ENCODE measurements at places on chromosomes 3 and 15.

DNA sequence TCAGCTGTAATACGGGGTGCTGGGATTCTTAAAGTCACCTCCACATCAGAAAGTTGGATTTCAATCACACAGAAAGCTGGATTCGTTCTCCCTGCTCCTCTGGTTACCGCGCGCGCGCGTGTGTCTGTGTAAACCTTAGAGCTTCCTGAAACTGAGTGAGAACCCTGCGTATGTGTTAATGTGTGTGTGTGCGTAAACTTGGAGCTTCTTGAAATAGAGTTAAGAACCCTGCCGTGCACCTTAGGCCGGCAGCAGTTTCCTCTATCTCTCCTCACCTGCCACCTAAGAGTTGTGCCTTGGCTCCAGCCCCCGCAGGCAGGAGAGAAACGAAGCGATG lies 531 bp downstream of the LZTFL1 start:
- peaks cover 19% of the 10 kb centered on the region for H3K4me1 ChIP-seq
- peaks cover 37% of the 10 kb centered on the region for H3K27me3 ChIP-seq
- peak overlapping the region; percentile 91 for H3K4me3 ChIP-seq
- peak; percentile 36 for DNase-seq

DNA sequence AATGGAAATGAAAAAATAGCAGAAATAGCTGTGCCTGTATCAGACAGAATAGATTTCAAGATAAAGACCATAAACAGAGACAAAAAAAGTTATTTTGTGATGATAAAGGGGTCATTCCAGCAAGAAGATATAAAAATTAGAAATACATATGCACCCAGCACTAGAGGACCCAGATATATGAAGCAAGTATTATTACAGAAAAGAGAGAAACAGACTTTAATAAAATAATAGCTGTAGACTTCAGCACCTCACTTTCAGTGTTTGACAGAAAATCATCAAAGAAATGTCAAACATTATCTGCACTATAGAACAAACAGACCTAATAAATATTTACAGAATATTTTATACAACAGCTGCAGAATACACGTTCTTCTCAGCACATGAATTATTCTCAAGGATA lies 783.7 kb downstream of the PLOD2 start:
- no peak overlapping the region for H3K4me3 ChIP-seq
- H3K27me3 ChIP-seq = no peaks in the 10 kb centered on the region
- no peaks in the 10 kb centered on the region for H3K4me1 ChIP-seq
- H3K27ac ChIP-seq = no peak overlapping the region
- no peak for DNase-seq
- no peaks in the 10 kb centered on the region for H3K36me3 ChIP-seq

- no peaks in the 10 kb centered on the region for H3K4me1 ChIP-seq
- no peak overlapping the region for H3K4me3 ChIP-seq
- no peak for DNase-seq
- peaks cover 14% of the 10 kb centered on the region for H3K27me3 ChIP-seq
- H3K36me3 ChIP-seq = no peaks in the 10 kb centered on the region
Observed at GRCh38 chr15:79265167-79265566, 17.4 kb upstream of the ANKRD34C start.

GRCh38 chr15:68666812-68667450 lies 88.1 kb downstream of the CORO2B start:
- no peak overlapping the region for H3K4me3 ChIP-seq
- H3K27me3 ChIP-seq = peaks cover 4% of the 10 kb centered on the region
- no peak overlapping the region for H3K27ac ChIP-seq
- peaks cover 5% of the 10 kb centered on the region for H3K4me1 ChIP-seq

DNA sequence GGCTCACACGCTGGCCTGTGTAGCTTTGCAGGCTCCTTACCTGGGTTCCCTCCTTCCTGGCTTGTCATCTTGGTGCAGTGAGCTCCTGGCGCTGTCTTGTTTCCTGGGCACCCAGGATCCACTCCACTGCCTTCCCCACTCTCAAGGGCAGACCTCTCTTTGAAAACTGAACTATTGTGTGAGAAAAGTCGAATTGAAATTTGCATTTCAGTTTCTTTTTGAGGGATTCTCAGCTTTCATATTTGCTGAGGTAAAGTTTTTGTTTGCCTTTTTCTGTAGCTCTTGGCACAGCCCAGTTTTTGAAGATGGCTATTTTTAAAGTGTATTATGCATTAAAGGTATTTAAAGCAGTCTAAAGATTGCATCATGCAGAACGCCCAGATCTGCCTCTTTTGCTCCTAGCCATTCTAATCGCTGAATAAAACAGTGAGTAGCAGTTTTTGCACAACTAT lies 70.1 kb downstream of the CCK start:
- peaks cover 53% of the 10 kb centered on the region for H3K36me3 ChIP-seq
- no peak overlapping the region for H3K4me3 ChIP-seq
- H3K4me1 ChIP-seq = peaks cover 13% of the 10 kb centered on the region
- no peak overlapping the region for H3K27ac ChIP-seq

- H3K4me1 ChIP-seq = peaks cover 18% of the 10 kb centered on the region
- H3K4me3 ChIP-seq = no peak overlapping the region
- peaks cover 7% of the 10 kb centered on the region for H3K27me3 ChIP-seq
Observed at GRCh38 chr15:100264994-100265640, 76.7 kb downstream of the ADAMTS17 start.

- peaks cover 27% of the 10 kb centered on the region for H3K27me3 ChIP-seq
- no peak overlapping the region for H3K27ac ChIP-seq
- H3K36me3 ChIP-seq = no peaks in the 10 kb centered on the region
- H3K4me1 ChIP-seq = peaks cover 56% of the 10 kb centered on the region
Observed at GRCh38 chr3:194876403-194877095, 190.9 kb downstream of the FAM43A start.
